ENCODE measurements at places on chromosomes 3 and 15.

DNA sequence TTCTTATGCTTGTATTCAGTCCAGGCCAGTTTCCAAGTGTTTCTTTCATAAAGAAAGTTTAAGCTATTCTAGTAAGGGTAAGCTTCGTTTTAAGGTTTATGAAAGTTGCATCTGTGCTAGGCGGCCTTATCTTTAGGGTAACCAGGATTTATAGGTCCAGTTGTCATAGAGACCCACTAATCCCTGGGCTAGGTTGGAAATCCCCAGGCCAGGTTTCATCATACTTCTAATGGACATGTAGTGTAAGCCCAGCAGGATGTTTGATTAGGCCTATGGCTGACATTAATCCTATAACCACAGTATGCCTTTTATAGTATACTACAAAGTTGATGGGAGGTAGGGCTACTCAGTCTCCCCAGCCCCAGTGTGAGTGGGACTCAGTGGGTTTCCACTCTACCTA, 312.4 kb downstream of the CACNA2D3 start:
- no peak for DNase-seq

GRCh38 chr3:59660852-59661625, 611.2 kb upstream of the CFAP20DC start:
- DNase-seq, result peak; percentile 52

GRCh38 chr15:85976986-85977385, 102.7 kb upstream of the AGBL1 start:
- no peak for DNase-seq

- DNase-seq, result no peak
Measured at GRCh38 chr3:106160396-106160795, 291.6 kb upstream of the CBLB start.

DNA sequence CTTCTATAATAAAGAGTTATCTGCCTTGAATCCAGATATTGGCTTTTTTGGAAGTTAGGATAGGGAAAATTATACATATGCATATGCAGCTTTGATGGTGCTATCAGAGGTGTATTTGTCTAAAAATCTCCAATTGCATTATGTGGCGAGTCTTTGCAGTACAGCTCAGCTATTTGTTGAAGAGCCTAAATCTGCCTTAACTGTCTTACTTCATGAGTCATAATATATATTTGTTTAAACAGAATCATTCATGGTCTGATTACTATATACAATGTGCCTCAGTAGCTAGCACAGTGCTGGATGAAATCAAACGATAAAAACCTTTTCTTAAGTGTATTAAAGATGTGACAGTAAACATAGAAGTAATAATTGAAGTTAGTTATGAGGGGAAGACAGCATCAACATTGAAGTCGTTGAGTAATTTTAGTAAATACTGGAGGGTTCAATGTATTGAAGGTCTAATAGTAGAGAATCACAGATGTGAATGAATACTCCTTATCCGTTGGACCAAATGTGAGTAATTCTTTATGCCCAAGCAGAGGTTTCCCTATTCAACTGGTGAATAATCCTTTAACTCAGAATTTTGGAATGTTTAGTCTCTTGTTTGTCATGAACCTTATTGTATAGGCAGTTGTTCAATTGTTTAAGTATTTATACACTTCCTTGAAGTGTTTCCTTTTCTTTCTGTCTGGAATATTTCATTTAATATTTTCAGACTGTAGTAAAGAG, 74.8 kb upstream of the NAALADL2 start:
- no peak for DNase-seq

All from NCI-H2029 treated with DMSO at 0.1 percent for 48 hours (cell line).